MCF 10A (cell line): ENCODE measurements at places on chromosomes 4 and X. TPM values are rescaled to one million over a fixed set of nuclear protein-coding genes. Genes with fewer than 3 reads are reported as not detected.

- DNase-seq, result no peak
These were observed 463.5 kb upstream of the FAM241A start for GRCh38 chr4:111681751-111682150.

DNA sequence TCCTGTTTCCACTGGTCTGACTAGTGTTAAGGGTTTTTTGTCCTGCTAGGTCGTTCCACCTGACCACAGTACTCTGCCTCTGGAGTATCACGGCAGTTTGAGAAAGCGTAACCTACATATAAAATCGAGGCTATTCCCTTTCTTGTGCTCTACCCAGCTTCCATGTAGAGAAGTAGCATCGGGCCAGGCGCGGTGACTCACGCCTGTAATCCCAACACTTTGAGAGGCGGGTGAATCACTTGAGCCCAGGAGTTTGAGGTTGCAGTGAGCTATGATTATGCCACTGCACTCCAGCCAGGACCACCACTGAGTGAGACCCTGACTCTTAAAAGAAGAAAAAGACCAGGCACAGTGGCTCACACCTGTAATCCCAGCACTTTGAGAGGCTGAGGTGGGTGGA is 7.5 kb downstream of the PPEF1 start:
- peak; percentile 71 for DNase-seq

- DNase-seq, result peak; percentile 92
These were observed 82.2 kb downstream of the STOX2 start for GRCh38 chr4:183986971-183987946.

DNA sequence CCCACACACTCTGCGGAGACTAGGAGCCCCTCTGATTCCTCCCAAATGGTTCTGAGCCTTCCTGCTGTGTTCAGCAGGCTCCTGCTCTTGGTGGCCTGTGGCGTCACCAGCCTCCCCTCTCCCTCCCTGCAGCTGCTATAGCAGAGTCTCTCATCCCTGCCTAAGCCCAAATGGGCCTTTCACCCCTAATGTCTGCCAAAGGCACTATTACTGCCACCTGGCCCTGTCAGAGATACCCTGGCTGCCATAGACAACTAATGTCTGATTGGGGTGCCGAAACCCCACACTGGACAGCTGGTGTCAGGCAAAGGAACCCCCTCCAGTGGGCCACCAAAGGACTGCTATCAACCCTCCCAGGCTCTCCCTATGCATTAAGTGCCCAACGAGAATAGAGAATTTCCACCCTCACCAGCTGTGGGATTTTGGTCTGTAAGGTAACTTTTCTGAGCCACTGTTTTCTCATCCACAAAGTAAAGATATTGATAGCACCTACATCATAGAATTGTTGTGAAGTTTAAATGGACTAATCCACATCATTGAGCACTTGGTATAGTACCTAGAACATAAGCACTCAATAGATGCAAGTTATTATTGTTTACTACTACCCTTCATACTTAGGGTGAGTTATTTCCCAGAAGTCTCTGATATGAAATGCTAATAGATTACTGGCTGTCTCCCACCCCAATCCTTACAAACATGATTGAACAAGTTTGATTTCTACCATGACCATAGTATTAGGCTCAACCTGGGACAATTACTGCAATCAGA is 421.3 kb downstream of the MID1IP1 start:
- no peak for DNase-seq

- DNase-seq, result peak; percentile 64
These were observed 56.9 kb downstream of the MAD2L1 start for GRCh38 chr4:120009731-120010130.

- DNase-seq, result no peak
These were observed 274.5 kb downstream of the ADGRA3 start for GRCh38 chr4:22241415-22241814.

- peak; percentile 66 for DNase-seq
These were observed 3.1 kb downstream of the JADE1 start for GRCh38 chr4:128812442-128813235.

- DNase-seq, result peak; percentile 48
These were observed 1.1 kb downstream of the SLIT2 start for GRCh38 chr4:20252656-20253282.

DNA sequence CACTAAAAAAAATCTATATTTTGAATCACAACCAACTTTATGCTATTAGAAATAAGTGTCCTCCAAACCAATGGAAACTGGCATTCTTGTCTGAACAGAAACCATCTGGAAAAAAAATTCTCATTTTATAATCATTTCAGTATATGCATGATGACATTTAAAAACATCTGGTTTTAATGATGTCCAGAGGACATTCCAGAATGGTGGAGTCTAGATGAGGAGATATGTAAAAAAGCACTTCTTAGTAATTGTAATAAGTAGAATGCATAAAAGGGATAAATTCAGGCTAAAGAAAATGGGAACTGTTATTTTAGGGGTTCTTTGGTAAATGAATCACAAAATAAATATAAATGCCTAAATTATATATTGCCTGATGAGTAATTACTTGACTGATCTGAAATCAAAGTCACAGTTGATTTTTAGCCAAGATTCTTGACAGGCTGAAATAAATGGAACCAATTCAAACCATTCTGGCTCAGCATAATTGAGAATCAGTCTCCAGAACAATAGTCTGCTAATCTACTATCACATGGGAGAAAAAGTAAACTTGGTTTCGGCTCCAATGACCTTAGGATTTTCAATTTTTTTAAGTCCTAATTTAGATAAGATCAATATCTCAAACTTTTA is 636.6 kb downstream of the FAT4 start:
- DNase-seq, result no peak

DNA sequence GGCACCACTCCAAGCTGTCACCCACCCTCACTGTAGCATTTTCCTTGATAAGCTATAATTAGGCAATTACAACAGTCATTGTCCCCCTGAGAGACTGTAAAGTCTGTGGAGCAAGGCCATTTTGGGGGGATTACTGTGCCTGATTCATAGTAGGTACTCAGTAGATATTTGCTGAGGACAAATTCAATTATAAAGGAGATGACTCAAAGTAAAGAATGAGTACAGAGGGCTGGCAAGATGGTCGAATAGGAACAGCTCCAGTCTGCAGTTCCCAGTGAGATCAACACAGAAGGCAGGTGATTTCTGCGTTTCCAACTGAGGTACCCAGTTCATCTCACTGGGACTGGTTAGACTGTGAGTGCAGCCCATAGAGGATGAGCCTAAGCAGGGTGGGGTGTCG is 42.0 kb downstream of the MAOB start:
- no peak for DNase-seq

DNA sequence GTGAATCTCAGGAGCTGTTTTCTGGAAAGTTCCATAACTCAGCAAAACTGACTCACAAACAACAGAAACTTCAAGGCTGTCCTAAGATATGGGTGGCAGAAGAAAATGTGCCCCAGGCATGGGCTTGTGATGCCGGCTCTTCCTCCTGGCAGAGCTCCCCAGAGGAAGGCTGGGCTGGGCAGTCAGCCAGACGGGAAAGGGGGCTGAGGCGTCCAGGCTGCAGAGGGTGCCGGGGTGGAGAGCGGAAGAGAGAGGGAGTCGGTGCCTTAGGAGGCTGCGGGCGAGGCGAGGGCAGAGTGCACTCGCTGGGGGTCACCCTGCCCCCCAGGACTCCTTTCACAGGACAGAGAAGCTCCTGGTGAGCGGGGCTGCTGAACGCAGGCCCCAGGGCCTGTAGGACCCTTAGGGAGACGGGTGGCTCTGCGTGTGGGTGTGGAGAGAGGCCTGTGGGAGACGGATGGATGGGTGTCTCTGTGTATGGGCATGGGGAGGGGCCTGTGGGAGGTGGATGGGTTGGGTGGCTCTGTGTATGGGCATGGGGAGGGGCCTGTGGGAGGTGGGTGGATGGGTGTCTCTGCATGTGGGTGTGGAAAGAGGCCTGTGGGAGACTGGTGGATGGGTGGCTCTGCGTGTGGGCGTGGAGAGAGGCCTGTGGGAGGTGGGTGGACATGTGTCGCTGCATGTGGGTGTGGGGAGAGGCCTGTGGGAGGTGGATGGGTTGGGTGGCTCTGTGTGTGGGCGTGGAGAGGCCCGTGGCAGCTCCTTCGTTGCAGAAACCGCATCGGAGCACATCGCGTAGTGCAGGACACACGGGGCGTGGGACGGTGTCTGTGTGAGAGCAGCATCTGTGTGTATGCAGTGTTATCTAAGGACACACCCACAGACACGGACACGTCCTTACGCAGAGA is 15.9 kb downstream of the PCGF3 start:
- DNase-seq, result peak; percentile 68

DNA sequence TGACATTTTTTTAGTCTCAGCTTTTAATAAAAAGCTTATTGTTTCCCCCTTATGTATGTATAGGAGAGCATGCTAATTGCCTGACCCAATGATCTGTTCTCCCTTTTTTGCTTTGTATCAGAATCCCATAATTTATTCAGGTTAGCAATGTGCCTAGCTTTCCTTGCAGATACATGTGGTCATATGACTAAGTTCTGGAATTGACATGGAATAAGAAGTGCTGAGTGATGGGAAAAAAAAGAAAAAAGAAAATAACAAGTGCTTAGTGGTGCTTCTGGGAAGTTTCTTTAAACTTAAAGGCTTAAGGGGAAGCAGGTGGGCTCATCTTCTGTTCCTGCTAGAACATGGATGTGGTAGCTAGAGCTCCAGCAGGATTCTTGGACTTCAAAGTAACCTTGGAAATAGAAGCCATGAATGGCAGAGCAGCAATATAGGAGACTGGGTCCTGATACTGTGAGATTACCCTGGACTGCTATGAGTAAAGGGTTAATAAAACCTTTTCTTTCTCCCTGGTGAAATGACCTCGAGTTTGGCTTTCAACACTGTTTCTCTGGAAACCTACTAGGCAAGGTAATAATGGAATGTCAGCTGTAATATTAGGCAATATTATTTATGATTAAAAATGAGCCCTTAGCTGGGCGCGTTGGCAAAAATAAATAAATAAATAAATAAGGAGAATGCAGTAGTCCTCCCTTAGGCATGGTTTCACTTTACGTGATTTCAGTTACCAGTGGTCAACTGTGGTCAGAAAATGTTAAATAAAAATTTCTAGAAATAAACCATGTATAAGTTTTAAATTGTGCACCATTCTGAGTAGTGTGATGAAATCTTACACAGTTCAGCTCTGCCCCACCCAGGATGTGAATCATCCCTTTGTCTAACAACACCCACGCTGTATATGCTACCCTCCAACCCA is 16.7 kb upstream of the RBM41 start:
- DNase-seq, result peak; percentile 79

GRCh38 chr4:15364183-15364582 is 63.6 kb upstream of the C1QTNF7 start:
- no peak for DNase-seq

GRCh38 chrX:136639506-136640176 is 8.3 kb upstream of the CD40LG start:
- DNase-seq, result no peak

GRCh38 chrX:103635436-103635835 is 6.7 kb downstream of the TCEAL1 start:
- no peak for DNase-seq

- no peak for DNase-seq
These were observed 34.7 kb downstream of the RTL3 start for GRCh38 chrX:78624426-78624825.

DNA sequence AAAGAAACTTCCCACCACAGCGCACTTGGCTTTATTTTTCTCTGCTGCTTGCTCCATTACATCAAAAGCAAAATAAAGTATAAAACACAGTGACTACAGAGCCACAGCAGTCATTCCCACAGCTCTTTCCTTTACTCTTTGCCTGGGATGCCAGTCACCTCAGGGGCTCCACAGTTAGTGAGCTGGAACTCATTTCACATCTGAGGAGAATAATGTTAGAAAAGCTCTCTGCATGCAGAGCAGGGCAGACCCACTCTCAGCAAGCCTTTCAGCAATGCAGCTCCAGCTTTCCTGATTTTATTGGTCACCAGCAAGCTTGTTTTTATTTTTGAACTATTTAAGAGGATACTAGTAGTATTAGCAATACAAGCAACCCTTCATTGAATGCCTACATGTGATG is 13.8 kb downstream of the GRXCR1 start:
- DNase-seq, result no peak

DNA sequence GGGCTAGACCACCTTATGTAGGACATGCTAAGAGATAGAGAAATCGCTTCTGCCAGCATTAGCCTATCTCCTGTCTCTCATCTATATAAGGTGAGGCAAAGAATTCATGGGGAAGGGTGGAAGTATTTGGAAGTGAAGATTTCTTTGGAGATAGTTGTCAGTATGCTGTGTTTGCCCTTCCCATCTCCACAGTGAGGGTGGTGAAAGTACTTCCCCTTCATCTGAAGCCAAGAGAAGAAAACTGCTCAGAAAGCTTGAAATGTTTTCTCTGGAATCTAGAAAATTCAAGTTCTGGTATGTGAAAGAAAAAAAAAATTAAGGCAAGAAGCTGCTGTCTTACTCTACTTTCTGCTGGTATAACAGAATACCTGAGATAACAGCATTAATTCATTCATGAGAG is 12.3 kb upstream of the ADH5 start:
- no peak for DNase-seq

- DNase-seq, result no peak
These were observed 2.6 kb upstream of the ZFP42 start for GRCh38 chr4:187992971-187993370.

GRCh38 chr4:149549911-149550310 is 265.7 kb downstream of the IQCM start:
- peak; percentile 26 for DNase-seq

DNA sequence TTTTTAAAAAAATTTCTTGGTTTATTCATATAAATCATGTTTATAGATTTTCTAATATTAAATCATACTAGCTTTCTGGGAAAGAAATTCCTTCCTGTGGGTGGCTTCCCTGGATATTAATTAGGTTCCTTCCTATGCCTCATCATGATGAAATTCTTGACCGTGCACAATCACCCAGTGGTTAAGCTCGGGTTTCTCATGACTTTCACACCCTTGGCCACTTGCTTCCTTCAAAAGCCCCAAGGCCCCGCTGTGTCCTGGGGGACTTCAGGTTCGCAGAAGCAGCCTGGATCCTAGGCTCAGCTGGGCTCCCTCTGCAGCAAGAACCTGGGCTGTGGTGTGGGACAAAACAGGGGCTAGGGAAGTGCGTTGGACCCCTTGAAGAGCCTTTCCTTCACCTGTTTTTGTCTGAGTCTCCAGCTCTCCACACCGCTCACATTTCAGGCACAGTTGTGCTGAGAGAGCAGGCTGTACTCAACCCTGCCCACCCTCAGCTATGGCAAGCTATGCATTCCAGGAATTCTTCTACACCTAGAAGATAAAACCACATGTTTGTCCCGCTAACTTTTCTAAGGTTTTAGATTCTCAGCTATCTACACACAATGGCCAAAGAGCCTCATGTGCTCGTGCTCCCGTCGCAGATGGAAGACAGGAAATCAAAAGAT is 48.9 kb upstream of the TMSB15B start:
- no peak for DNase-seq

- no peak for DNase-seq
These were observed 13.2 kb upstream of the FAM3A start for GRCh38 chrX:154529206-154529612.

ZMAT1 gene
- total RNA-seq, result not detected in 2 replicates

DMP1 gene
- total RNA-seq, result not detected in 2 replicates

TCEAL2 gene
- not detected in 2 replicates for total RNA-seq

CMC4 gene
- 8.0 and 10.1 TPM in 2 replicates for total RNA-seq

CEP135 gene
- 12.4 and 14.0 TPM in 2 replicates for total RNA-seq

MAGEB3 gene
- total RNA-seq, result not detected in 2 replicates

IRS4 gene
- not detected in 2 replicates for total RNA-seq

DDX53 gene
- total RNA-seq, result not detected in 2 replicates

NIPAL1 gene
- total RNA-seq, result 6.8 and 10.0 TPM in 2 replicates

CT45A2 gene
- not detected in 2 replicates for total RNA-seq

FGA gene
- not detected in 2 replicates for total RNA-seq
